ENCODE measurements at places on chromosomes 11 and 22. TPM values are rescaled to one million over a fixed set of nuclear protein-coding genes. Genes with fewer than 3 reads are reported as not detected.

RNASEH2C gene
- total RNA-seq: 38.1 TPM

TPBGL gene
- total RNA-seq: not detected

GLB1L2 gene
- total RNA-seq: 4.1 TPM

MYBPC3 gene
- not detected for total RNA-seq

OR8B12 gene
- not detected for total RNA-seq

APOA4 gene
- not detected for total RNA-seq

RTCB gene
- 84.7 TPM for total RNA-seq

RPS6KB2 gene
- total RNA-seq: 35.7 TPM

ASPHD2 gene
- total RNA-seq: 6.1 TPM

NCR3LG1 gene
- 10.1 TPM for total RNA-seq

MLC1 gene
- total RNA-seq: not detected

Measured in mammary epithelial cell (primary cell).